Activated T-cell treated with anti-CD3 and anti-CD28 coated beads for 48 hours (primary cell): ENCODE measurements at places on chromosomes 1 and 21.

DNA sequence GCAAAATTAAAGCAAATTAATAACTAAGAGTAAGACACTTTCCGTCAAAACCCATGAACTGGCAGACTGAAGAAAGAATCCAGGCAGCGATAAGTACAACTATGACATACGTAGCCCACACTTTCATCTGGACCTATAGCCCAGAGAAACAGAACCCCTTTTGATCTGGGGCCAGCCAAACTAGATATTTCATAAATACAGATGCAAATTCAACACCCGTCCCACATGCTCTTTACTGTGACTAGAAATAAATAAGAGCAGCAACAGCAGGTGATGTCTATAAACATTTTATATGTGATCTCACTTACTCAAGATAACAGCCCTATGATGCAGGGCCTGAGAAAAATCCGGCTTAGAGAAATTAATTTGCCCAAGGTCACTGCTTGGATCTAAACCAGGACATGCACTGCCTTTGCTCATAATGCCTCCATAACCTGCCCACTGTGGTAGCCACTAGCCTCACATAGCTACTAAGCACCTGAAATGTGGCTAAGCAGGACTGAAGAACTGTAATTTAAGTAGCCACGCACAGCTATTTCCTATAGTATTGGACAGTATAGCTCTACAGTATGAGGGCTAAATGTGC, 130.2 kb downstream of the TGFBR3 start:
- no peak for DNase-seq

GRCh38 chr1:100746542-100746932, 27.0 kb downstream of the VCAM1 start:
- no peak for DNase-seq

DNA sequence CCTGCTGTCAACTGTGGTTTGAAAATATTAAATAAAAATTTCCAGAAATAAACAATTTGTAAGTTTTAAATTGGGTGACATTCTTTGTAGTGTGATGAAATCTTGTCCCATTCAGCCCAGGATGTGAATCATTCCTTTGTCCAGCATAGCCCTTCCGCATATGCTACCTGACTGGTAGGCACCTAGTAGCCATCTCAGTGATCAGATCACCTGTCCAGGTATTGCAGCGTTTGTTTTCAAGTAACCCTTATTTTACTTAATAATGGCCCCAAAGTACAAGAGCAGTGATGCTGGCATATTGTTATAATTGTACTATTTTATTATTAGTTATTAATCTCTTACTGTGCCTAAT, 351.6 kb upstream of the B3GALT2 start:
- DNase-seq: no peak

DNA sequence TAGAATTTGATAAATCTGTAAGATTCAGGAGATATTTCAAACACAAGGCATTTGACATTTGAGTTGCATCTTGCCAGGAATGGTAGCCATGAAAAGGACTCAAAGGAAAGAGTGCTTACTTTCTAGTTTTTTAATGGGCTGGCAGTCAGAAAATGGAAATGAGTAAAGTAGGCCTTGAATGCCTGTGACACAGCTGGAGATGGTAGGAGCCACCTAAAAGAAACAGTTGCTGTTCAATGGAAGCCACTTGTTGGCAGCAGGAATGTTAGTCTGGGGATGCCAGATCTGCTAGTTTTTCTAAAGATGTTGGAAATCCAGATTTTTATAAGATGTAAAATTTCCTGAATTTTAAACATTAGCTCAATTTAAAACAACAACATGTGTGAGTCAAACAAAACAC, 43.6 kb downstream of the CACHD1 start:
- no peak for DNase-seq
